ENCODE measurements at places on chromosomes 6 and 20. TPM values are rescaled to one million over a fixed set of nuclear protein-coding genes. Genes with fewer than 3 reads are reported as not detected.

DNA sequence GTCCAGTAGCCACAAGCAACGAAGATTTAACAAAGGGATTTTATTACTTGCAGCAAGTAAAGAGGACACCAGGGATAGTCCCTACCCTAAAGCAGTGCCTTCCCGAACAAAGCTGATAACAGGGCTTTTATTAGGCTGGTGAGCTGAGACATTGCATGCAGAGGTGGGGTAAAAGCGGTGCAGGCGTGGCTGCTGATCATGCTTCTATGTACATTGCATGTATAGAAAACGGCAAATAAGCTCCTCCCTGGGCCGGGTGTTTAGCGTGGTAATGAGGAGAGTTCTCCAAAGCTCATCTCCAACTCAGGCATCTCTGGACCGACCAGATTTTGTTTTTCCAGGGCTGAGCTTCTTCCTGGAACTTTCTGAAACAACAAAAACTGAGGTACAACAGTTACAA lies 83.5 kb upstream of the CDH4 start:
- DNase-seq, result no peak

- no peak for DNase-seq
Observed at GRCh38 chr6:163263196-163263595, 151.3 kb upstream of the QKI start.

DNA sequence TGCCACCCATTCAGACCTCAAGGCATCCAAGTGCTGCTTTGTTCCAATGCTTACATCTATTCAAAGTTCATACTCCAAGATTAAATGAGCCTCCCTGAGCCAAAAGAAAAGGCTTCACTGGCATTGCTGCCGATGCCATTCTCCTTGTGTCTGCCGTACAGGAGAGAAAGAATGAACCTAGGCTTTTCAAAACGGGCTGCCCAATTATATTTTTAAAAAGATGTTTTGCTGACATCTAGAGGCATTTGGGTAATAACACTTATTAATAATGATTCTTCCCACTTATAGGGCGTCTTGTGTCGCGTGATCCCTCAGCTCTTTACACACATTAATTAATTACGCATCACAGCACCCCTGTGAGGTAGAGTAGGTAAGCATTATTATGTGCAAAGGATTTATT lies 545.6 kb downstream of the PKHD1 start:
- DNase-seq, result no peak

DNA sequence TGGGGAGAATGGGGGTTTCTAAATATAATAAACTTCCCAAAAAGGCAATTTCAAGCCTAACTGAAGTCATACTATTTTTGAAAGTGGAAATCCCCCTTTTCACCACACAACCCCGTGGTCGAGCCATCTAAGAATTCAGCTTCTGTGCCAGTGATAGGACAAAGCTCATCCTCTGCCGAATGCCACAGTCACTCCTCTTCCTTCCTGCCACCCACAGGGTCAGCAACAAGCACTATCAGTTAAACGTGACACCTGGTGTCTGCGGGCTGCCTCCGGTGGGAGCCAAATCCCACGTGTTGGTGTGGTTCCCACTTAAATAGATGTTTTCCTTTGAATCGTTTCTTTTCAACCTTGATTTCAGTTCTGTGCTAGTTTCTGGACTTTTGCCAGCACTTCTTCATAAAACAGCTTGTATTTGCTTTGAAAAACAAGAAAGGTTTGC lies 60.7 kb downstream of the TNFAIP3 start:
- peak; percentile 74 for DNase-seq

The C6orf118 gene
- total RNA-seq, result not detected
